ENCODE measurements at places on chromosomes 16 and 17.

DNA sequence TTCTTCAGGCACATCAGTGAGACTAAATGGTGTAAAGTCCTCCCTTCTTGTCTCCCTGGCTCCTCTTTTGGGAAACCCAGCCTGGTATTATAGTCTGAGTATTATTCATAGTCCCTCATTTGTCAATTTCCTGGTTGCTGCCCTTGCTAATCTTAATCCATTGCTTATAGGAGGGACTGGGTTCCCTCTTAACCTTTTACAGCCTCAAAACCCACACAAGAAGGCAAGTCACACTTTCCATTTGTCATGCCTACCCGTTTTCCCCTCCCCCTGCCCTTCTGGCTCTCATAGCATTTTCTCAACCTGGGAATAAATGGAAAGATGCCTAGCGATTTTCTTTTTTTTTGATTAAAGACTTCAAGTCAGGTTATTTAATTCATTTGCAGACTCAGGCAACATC is 124.8 kb downstream of the MAP2K6 start:
- DNase-seq: no peak

GRCh38 chr17:16941072-16942036 is 30.6 kb downstream of the TNFRSF13B start:
- DNase-seq: no peak

DNA sequence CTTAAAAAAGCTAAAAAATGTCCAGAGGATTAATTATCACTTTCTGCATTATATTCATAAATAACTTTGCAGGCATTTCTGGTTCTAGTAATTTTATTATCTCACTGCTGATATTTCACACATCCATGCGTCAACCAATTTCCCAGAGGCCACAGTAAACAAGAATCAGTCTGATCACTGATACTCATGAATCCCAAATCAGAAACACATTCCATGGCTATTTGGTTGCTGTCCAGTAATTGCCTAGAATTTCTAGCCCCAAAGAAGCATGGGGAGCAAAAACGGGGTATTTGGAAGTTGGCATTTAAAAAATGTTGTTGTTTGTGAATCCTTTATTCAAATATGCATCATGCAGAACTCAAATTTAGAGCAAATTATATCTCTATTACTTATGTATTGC is 244.8 kb downstream of the CDH8 start:
- no peak for DNase-seq

DNA sequence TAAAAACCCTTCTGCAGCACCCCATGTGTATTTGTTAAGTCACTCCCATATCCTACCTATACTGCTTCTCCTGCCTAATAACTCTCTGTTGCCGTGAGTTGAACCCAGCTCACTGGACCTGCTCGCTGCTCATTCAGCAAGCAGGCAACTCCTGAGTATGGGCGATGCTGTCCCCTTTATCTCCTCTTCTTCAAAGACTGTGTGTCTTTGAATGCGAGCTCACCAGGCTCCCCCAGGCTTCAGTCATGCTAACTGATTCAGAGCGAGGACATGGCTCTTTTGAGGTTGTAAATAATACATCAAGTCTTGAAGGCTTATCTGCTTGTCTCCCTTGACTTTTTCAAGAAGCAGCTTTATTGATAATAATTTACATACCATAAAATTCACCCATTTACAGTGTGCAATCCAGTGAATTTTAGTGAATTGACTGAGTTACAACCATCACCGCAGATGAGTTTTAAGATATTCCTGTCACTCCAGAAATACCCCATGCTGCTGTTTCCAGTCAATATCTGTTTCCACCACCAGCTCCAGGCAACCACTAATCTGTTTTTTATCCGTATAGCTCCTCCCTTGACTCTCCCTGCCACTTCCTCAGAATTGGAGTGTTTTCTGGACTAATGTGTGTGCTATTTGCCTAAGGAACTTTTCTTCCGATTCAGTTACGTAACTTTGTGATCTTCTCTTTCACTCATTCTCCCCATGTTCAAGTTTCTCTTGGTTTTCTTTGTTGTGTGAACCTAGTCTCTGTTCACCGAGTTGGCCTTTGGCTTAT is 132.2 kb downstream of the SPECC1 start:
- DNase-seq: no peak

GRCh38 chr17:49590874-49591273 is 15.2 kb downstream of the NXPH3 start:
- DNase-seq: no peak

DNA sequence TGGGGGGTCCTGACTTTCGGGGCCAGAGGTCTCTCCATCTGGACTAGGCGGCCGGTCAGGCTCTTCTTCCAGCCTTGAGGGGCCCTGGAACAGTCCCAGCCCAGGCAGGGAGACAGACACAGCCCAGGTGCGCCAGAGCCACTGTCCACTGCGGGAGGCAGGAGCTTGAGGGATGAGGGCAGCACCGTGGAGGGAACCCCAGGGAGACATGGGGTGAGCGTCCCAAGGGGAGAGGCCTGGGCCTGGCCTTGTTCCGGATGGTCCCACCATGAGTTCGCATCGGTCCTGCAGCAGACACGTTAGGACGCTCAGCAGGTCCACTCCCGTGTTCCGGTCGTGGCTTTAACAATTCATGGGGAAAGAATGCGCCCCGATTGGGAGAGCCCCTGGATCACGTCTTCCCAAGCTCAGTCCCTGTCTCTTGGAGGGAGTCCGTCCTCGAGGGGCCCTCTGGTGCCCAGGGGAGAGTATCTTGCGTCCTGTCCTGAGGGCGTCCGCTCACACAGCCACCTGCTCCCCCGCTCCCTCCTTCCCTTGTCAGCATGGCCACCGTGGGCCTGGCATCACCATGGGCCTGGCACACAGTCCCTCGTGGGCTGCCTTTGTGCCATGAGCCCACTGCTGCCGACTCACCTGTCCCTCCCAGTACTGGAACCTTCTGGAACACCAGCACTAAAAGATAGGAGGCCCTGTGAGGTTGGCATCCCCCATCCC is 6.7 kb upstream of the NUDT16L1 start:
- DNase-seq: no peak

GRCh38 chr16:12742741-12743140 is 60.9 kb downstream of the CPPED1 start:
- no peak for DNase-seq

DNA sequence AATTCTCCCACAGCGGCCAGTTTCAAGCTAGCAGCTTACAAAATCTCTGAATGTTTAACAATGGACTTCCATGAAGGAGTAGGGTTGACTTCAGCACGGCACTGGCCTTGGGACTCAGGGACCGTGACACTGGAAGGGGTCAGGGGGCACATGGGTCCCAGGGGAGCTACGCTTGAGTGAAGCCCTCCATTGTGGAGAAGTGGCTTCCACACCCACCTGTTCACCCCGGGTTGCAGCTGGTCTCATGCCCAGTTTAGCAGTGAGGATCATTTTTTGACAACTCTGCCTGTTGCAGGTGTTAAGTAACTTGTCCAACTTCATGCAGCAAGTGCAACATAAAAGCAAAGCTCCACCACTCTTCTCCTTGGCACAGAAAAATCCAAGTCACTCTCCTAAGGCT is 510.2 kb downstream of the CDH13 start:
- DNase-seq: no peak

DNA sequence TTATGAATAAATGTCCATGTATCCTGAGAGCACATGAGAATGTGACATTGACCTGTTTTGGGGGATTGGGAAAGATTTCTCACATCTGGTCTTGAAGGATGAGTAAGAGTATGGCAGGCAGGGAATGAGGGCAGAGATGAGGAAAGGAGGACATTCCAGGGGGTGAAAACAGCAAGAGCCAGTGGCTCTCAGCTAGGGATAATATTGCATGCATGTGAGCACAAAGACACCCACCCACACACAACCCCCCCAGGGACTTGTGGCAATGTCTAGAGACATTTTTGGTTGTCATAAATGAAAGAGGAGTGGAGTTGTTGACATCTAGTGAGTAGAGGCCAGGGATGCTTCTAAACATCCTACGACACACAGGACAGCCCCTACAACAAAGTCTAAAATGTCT is 6.0 kb downstream of the MYO1D start:
- no peak for DNase-seq

GRCh38 chr17:29016345-29017210 is 10.7 kb upstream of the SEZ6 start:
- no peak for DNase-seq

DNA sequence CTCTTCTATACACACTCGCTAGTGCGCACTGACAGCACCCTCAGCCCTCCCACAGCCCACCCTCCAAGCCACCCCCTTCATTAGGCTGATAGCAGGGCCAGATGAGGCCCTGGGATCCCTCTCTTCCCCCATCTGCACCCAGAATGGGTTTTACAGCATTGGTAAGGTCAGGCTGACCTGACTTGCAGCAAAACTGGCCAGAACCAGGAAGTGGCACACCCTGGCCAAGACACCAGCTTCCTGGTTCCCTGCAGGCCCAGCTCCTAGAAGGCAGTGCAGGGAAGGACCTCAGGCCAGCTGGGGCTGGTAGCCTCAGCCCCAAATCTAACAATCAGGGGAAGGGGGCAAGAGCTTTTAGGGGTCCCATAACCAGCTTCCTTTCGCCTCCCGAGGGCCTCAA is 50.0 kb upstream of the MRPS23 start:
- DNase-seq: no peak

DNA sequence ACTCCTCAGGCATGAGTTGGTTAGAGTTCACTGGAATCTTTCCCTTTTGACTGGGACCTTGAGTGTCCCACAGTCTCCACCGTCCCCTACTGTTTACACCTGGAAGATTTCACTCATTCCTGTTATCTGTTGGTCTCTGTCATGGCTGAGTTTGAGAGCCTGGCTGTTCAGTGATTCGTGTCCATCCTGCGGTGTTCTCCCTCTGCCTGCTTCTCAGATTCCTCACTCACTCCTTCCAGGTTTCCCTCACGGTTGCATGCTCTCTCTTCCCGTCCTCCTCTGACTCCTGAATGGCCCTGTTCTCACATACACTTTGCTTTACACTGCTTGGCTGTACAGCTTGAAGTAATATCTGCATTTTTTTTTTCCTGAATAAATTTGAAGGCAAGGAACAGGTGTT is 24.5 kb downstream of the OR1D5 start:
- DNase-seq: no peak

- DNase-seq: no peak
These were observed 13.7 kb upstream of the LGALS3BP start for GRCh38 chr17:78993241-78993956.

DNA sequence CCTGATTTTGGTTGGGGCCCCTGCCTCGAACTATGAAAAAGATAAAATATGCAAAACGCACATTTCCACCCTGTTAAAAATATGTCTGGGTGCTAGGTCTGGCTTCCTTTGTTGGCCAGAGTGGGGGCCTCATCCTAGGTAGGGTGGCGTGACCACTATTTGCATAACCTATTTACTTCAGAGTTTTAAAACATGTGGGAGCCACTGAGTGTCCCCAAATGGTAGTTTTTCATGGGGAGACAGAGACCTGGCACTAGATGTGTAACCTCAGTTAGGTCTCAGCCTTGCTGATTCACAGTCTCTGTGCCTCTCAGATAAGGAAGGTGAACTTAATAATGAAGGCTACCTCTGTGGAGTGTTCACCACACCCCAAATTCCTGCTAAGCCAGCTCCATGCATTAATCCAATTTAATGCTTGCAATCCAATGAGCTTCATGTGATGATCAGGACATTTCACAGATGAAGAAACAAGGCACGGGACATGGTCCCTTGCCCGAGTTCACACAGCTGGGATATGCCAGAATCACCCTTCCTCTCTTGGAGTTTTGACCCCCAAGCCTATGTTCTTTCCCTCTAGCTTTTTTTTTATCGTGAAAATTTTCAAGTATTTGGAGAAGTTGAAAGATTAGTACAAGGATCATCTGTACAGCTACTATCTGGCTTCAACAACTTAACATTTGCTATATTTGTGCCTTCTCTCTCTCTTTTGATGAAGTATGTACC is 103.4 kb downstream of the IRF8 start:
- DNase-seq: no peak

- DNase-seq: no peak
These were observed 3.2 kb downstream of the KIFC3 start for GRCh38 chr16:57798953-57799599.

DNA sequence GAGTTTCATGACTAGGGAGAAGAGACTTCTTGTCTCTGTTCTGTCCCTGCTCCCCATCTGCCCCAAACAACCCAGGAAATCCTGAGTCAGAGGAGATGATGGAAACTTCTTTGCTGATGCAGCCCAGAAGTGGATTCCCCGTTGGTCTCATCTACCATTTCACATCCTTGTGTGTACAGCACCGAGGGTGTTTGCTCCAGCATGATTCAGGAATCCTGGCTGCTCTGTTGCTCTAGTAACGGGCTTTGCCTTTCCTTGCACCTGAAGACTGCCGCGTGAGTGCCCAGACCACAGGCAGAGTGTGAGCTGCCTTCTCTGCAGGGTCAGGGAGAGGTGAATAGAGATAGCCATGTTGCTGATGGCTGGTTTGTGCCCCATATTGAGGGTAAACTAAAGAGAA is 408.4 kb downstream of the CPPED1 start:
- DNase-seq: no peak

DNA sequence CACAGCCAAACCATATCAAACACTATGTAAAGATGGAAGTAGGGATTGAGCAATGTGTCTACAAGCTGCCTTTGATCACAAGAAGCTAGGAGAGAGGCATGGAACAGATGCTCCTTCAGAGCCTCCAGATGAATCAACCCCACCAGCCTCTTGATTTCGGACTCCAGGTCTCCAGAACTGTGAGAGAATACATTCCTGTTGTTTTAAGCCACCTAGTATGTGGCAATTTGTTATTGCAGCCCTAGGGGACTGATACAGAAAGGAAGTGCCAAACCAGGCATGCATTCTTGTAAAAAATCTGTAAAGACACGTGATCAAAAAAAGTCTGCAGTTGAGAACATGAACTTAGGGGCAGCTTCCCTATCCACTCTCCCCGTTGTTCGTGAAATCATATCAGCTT is 91.1 kb downstream of the C17orf67 start:
- no peak for DNase-seq

GRCh38 chr17:9676820-9677310 is 31.5 kb downstream of the USP43 start:
- DNase-seq: no peak

- no peak for DNase-seq
These were observed 8.7 kb downstream of the SLC12A4 start for GRCh38 chr16:67959536-67960329.

DNA sequence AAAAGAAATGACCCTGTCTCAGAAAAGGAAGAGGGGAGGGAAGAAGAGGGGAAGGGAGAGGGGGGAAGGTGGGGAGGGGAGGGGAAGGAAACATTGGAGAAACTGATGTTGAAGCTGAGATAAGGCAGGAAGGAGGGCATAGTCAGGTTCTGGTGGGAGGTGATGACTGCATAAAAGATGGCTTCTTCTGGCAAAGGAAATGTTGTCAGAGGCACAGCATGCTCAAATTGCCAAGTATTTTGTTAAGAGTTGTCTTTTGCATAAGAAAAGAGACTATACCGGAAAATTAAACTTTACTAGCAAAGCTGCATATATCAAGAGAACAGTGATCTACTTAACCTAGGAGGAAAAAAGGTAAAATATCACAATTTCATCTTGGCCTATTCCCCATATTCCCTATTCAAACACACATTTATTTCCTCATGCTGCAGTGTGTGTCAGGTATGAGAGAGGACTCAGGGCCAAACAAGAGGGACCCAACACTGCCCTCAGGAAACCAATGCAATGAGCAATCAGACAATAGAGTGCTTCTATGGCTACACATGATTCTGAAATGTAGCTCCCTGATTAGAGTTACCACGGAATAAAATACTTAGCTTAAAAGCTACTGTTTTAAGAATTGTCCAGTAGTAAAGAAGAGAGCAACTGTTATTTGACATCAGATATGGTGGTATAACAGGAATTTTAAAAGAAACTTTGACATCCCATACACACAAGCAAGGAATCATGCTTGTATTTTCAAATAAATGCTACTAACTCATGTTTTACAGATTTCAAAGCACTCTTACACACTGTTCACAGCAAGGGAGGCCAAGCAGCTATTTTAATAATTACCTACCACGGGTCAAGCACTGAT is 80.9 kb downstream of the PARN start:
- no peak for DNase-seq

All from NCI-H2081 treated with DMSO at 0.1 percent for 48 hours (cell line).